ENCODE measurements at places on chromosomes 1 and 21. TPM values are rescaled to one million over a fixed set of nuclear protein-coding genes. Genes with fewer than 3 reads are reported as not detected.

DNA sequence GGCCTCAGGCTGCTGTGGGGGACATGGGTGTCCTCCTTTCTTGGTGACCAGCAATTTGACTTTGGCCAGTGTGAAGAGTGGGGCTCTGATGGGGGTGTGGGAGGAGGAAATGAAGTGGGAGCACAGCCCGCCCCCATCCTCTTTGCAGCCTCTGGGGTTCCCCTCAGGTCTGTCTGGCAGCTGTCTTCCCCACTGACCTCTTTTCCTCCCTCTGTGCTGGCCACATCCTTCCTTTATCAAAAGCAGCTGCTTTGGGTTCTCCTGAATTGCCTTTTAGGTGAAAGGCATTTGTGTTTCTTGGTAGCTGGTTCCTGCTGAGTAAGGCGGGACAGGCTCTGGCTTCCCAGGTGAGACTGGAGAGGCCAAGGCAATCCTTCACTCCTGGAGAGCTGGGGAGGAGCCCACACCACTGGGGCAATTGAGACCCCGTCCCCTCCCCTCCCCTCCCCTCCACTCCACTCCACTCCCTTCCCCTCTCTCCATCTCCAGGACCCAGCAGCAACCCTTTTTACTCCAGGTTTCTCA lies 24.9 kb downstream of the PCAT6 start:
- DNase-seq = no peak
- peaks cover 20% of the 10 kb centered on the region for H3K4me1 ChIP-seq
- no peaks in the 10 kb centered on the region for H3K27me3 ChIP-seq
- no peaks in the 10 kb centered on the region for H3K36me3 ChIP-seq

DNA sequence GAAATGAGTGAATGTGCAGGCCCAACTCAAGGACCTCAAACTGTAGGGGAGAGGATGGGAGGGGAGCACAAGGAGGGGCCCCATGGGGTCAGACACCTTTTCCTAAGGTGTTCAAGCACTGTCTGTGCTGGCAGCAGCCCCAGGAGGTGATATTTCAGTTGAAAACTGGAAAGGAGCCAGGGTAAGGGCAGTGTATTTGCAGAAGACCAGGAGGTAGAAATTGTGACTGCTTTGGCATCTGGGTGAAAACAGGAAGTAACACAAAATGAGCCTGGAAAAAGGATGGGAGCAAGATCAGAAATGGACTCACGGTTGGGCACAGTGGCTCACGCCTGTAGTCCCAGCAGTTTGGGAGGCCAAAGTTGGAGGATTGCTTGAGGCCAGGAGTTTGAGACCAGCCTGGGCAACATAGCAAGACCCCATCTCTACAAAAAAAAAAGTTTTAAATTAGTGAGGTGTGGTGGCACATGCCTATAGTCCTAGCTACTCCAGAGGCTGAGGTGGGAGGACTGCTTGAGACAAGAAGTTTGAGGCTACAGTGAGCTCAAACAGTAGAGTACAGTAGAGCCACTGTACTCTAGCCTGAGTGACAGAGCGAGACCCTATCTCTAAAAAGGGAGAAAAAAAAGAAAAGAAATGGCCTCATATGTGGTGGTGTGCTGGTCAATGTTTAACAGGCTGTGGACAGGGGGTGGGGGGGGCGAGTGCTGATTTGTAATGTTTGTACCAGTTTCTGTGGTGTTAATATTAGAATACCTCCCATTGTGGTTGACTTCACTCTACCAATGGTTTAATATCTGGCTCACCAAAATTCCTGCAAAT lies 76.2 kb upstream of the ANGPTL1 start:
- H3K36me3 ChIP-seq = no peaks in the 10 kb centered on the region
- H3K27ac ChIP-seq = no peak overlapping the region
- H3K27me3 ChIP-seq = peaks cover 6% of the 10 kb centered on the region
- no peak overlapping the region for H3K4me3 ChIP-seq

GRCh38 chr21:31500071-31500470 lies 156.0 kb upstream of the TIAM1 start:
- H3K27ac ChIP-seq = peak overlapping the region; percentile 76
- DNase-seq = no peak
- peaks cover 31% of the 10 kb centered on the region for H3K4me1 ChIP-seq

DNA sequence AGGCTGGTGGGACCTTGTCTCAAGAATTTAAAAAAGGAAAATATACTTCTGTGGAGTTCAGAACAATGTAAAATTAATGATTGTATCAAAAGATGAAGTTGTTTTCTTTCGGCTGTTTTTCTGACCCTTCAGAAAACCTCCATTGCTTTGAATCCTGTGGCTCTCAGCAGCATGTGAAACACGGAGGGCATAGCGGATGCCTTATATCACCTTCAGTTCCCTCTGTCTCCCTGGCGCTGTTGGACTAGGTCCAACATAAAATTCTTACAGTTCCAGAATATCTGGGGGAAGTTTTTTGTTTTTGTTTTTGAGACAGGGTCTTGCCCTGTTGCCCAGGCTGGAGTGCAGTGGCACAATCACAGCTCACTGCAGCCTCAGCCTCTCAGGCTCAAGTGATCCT lies 7.4 kb downstream of the ZBTB8A start:
- H3K4me3 ChIP-seq = no peak overlapping the region
- H3K27me3 ChIP-seq = no peaks in the 10 kb centered on the region

GRCh38 chr1:199913318-199913717 lies 114.2 kb upstream of the NR5A2 start:
- no peak overlapping the region for H3K4me3 ChIP-seq
- no peak for DNase-seq
- no peaks in the 10 kb centered on the region for H3K36me3 ChIP-seq

DNA sequence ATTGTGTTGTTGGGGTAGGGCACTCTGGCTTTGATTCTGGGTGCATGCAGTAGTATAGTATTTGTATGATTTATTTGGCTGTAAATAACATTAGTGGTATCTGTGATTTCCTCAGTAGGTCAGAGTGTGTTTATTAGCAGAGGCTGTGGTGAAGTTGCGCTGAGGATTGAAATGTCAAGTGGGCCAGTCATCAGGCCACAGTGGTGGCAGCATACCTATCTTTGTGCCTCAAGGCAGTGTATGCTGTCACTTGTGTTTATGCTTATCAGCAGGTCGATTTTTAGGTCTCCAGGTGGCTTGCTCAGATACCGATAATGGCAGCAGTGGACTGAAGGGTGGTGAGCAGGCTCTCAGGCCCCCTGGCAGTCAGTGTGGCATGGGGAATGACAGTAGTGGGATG lies 11.3 kb downstream of the LY9 start:
- H3K4me1 ChIP-seq = no peaks in the 10 kb centered on the region
- peaks cover 2% of the 10 kb centered on the region for H3K27me3 ChIP-seq
- no peak overlapping the region for H3K4me3 ChIP-seq
- no peak for DNase-seq

GRCh38 chr1:240478536-240478935 lies 133.4 kb downstream of the GREM2 start:
- H3K4me1 ChIP-seq = peaks cover 22% of the 10 kb centered on the region
- H3K27ac ChIP-seq = peak overlapping the region; percentile 91
- no peak overlapping the region for H3K4me3 ChIP-seq
- H3K27me3 ChIP-seq = peaks cover 5% of the 10 kb centered on the region
- no peaks in the 10 kb centered on the region for H3K36me3 ChIP-seq
- DNase-seq = no peak

DNA sequence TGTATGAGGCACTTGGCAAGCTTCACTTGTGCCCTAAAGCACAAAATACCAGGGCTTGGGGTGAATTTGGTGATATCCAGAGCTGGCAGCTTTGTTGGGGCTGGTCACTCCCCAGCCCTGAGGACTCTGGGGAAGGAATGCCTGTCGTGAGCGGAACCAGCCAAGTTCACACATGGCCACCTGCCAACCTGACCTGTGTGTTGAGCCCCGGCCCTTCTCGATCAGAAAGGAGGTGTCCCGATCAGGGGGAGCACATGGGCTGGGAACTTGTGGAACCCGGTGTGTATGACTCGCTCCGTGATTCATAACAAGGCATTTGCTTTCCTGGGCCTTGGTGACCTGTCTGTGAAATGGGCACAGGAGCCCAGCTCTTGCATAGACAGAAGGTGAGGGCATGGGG lies 43.1 kb downstream of the AGPAT3 start:
- no peak overlapping the region for H3K27ac ChIP-seq
- no peaks in the 10 kb centered on the region for H3K4me1 ChIP-seq
- peaks cover 7% of the 10 kb centered on the region for H3K36me3 ChIP-seq
- H3K27me3 ChIP-seq = peaks cover 3% of the 10 kb centered on the region

DNA sequence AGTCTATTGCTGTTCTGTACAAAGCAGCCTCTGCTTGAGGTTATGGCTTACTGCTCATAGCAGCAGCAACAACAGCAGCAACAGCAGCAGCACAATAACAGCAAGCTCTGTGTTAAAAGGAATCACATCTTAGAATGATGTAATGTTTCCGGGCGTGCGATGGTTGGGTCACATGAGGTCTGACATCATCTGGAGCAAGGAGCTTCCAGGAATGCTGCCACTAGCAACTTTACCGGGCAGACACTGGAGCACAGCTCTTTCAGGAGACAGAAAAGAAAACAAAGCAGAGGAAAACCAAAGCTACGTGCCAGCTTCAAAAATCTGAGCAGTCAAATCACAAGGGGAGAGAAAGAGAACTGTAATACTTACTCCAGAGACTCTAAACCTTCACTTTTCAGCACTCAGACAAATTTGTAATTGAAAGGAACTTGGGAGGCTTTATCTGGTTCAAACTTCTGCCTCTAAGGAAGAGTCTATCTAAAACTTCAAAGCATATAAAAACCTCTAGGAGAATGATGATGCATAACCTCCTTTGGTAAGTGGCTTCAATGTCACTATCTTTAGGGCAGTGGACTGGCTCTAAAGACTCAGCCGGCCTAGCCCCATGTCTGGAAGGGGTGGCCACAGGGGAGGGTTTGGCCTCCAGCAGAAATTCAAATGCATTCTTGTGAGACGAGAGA lies 28.3 kb upstream of the RAB3GAP2 start:
- H3K36me3 ChIP-seq = no peaks in the 10 kb centered on the region
- no peaks in the 10 kb centered on the region for H3K27me3 ChIP-seq
- peaks cover 18% of the 10 kb centered on the region for H3K4me1 ChIP-seq
- H3K27ac ChIP-seq = peak overlapping the region; percentile 84
- peak; percentile 27 for DNase-seq
- no peak overlapping the region for H3K4me3 ChIP-seq

DNA sequence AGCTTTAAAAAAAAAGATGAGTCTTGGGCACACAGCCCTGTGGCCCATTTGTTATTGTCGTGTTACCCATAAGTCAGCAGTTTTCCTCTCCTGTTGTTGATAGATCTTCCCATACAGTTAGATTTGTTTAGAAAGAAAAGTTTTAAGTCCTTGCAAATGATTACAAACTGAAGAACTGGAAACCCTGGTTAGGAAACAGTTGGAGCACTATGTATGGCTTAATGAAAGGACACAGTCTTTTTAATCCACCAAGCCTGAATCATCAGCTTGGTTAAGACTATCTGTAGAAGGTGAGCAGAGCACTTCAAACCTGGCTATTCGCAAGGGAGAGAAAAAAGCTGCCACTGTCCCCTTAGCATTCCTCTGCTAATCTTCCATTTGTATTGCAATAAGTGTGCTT lies 241.0 kb downstream of the DISC1 start:
- no peak for DNase-seq
- peaks cover 12% of the 10 kb centered on the region for H3K27me3 ChIP-seq
- peaks cover 16% of the 10 kb centered on the region for H3K36me3 ChIP-seq
- no peak overlapping the region for H3K27ac ChIP-seq
- no peak overlapping the region for H3K4me3 ChIP-seq

- H3K36me3 ChIP-seq = peaks cover 5% of the 10 kb centered on the region
- H3K27me3 ChIP-seq = no peaks in the 10 kb centered on the region
- H3K4me3 ChIP-seq = no peak overlapping the region
- peak overlapping the region; percentile 67 for H3K27ac ChIP-seq
- H3K4me1 ChIP-seq = peaks cover 21% of the 10 kb centered on the region
Measured at GRCh38 chr1:27122652-27123051, 32.3 kb downstream of the SLC9A1 start.

GRCh38 chr1:12196641-12197482 lies 30.1 kb downstream of the TNFRSF1B start:
- H3K27me3 ChIP-seq = peaks cover 5% of the 10 kb centered on the region
- H3K4me3 ChIP-seq = no peak overlapping the region
- H3K4me1 ChIP-seq = peaks cover 8% of the 10 kb centered on the region
- H3K36me3 ChIP-seq = peaks cover 36% of the 10 kb centered on the region
- H3K27ac ChIP-seq = no peak overlapping the region

- H3K36me3 ChIP-seq = peaks cover 15% of the 10 kb centered on the region
- no peaks in the 10 kb centered on the region for H3K4me1 ChIP-seq
- H3K4me3 ChIP-seq = peak overlapping the region; percentile 29
- DNase-seq = no peak
- no peaks in the 10 kb centered on the region for H3K27me3 ChIP-seq
- H3K27ac ChIP-seq = no peak overlapping the region
Measured at GRCh38 chr1:52814465-52814864, 28.1 kb upstream of the ZYG11A start.

- DNase-seq = peak; percentile 26
- no peak overlapping the region for H3K4me3 ChIP-seq
- H3K27ac ChIP-seq = no peak overlapping the region
- no peaks in the 10 kb centered on the region for H3K27me3 ChIP-seq
- no peaks in the 10 kb centered on the region for H3K36me3 ChIP-seq
- peaks cover 3% of the 10 kb centered on the region for H3K4me1 ChIP-seq
Measured at GRCh38 chr1:27496604-27497155, 6.7 kb upstream of the WASF2 start.

- no peak overlapping the region for H3K27ac ChIP-seq
- H3K27me3 ChIP-seq = peaks cover 1% of the 10 kb centered on the region
- no peaks in the 10 kb centered on the region for H3K36me3 ChIP-seq
- no peak for DNase-seq
- H3K4me1 ChIP-seq = no peaks in the 10 kb centered on the region
Measured at GRCh38 chr21:28396421-28396820, 596.3 kb downstream of the LTN1 start.

DNA sequence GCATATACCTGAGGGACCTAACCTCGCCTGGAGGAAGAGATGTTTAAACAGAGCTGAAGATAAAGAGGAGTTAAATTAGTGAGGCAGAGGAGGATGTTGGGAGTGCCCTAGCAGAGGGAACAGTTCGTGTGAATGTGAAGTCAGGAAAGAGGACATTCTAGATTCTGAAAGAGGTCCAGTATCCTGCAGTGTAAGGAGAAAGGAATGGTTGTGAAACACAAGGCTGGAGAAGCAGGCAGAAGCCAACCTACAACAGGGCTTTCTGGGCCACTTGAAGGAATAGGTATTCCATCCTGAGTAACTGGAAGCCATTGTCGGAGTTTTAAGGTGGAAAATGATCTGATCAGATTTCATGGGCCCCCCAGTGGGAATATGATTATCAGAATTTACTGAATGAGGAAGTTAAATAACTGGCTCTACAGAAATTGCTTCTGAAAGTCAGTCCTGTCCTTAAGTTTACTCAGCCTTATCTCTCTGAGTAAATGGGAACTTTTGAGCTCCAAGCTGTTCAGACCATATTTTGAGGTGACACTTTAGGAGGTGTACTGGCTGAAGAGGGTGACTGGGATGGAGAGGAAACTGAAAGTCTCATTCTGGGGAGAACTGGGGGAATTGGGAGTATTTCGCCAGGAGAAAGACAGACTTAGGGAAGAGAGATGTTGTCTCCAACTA lies 24.4 kb upstream of the FAAH start:
- H3K27me3 ChIP-seq = peaks cover 3% of the 10 kb centered on the region
- H3K4me1 ChIP-seq = peaks cover 3% of the 10 kb centered on the region
- no peak overlapping the region for H3K4me3 ChIP-seq

The CFH gene
- 67.9 TPM for total RNA-seq

The DNM3 gene
- 7.7 TPM for total RNA-seq

The OLFML3 gene
- total RNA-seq = 130 TPM

The PDE4DIP gene
- total RNA-seq = 9.4 TPM

The SPRR2D gene
- not detected for total RNA-seq

The PRAMEF18 gene
- not detected for total RNA-seq

The FCRL1 gene
- not detected for total RNA-seq

The CTSK gene
- total RNA-seq = 110 TPM

The FCRL6 gene
- not detected for total RNA-seq

The OR10Z1 gene
- not detected for total RNA-seq

The RNU1-4 gene
- total RNA-seq = 3,428 TPM

The LACTBL1 gene
- total RNA-seq = not detected

Measured in endothelial cell (in vitro differentiated cells).